Stimulated activated CD4-positive, alpha-beta T cell treated with anti-CD3 and anti-CD28 coated beads, Interleukin-12 subunit alpha, Interleukin-12 subunit beta, amount 100 ng/mL, for 4 hours (primary cell): ENCODE measurements at places on chromosomes 6 and 20.
A peak's percentile ranks its signal among the peaks of the same experiment; 100 is the strongest.

DNA sequence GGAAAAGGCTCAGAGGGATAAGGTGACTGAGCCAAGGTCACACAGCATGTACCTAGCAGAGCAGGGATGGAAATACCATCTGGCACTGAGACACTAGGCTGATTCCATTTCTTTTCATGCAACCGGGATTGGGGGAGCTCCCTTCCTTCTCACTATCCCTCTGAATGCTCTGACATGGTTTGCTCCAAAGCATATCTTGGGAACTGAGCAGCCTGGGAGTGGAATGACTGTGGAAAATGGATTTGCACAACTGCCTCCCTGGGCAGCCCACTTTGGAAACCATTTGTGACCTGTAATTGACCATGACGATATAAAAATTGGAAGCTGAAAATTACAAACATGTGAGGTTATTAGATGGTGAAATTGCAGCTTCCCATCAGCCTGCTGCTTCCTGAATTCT lies 309.0 kb upstream of the CHD6 start:
- DNase-seq: no peak

- DNase-seq: no peak
These were observed 78.0 kb downstream of the MDGA1 start for GRCh38 chr6:37619641-37620040.

DNA sequence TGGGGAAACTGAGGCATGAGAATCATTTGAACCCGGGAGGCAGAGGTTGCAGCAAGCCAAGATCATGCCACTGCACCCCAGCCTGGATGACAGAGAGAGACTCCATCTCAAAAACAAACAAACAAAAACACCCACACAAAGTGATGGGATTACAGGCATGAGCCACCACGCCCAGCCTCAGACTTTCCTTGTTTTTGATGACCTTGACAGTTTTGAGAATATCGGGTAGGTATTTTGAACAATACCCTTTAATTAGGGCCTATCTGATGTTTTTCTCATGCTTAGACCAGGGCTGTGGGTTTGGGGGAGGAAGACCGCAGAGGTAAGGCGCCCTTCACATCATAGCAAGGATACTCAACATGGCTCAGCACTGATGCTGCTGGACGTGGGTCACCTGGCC lies 63.4 kb downstream of the ADNP start:
- no peak for DNase-seq

DNA sequence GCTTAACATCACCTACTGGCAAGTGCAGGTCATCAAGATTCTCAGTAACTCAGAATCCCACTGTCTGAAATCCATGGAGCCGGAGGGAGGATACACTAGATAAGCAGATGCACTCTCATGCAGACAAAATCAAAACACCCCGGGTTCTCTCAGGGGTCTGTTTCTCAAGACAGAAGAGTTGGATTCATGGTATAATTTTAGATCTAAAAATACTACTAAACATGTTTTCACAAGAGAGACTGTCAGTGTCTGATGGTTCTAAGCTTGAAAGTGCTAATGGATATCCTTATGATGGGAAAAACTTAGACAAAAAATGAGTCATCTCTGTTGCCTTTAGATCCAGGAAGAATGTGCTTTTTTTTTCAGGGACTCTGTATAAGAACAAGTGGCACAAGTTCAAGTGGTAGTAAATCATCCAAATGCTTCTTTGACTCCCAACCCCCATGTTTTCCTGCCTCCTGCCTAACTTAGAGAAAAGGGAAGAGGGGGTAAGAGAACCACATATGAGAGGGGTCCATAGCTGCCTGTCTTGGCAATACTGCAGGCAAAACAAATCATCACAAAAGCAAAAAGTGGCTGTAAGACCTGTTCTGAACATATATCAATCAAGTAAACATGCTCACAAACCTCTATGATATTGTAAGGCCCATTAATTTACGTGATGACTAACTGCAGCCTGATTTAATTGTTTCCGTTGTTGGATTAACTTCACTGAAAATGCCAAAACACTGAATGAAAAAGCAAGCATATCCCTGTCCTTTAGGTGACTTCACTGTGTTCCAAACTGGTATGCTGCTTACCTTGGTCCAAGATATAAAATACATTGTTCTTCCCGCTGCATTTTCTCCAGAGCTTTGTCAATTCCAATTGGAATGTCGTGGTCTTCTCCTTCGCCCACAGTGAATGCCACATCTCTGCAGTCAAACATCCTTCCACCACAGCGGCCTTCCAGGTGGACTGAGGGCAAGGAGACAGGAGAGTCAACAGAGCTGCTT lies 84.0 kb upstream of the TULP1 start:
- no peak for DNase-seq

- DNase-seq: no peak
These were observed 74.9 kb upstream of the RIN2 start for GRCh38 chr20:19683188-19683587.

GRCh38 chr6:75503291-75503690 lies 9.7 kb upstream of the FILIP1 start:
- no peak for DNase-seq

GRCh38 chr6:27019651-27020552 lies 227.6 kb upstream of the PRSS16 start:
- DNase-seq: peak; percentile 52

DNA sequence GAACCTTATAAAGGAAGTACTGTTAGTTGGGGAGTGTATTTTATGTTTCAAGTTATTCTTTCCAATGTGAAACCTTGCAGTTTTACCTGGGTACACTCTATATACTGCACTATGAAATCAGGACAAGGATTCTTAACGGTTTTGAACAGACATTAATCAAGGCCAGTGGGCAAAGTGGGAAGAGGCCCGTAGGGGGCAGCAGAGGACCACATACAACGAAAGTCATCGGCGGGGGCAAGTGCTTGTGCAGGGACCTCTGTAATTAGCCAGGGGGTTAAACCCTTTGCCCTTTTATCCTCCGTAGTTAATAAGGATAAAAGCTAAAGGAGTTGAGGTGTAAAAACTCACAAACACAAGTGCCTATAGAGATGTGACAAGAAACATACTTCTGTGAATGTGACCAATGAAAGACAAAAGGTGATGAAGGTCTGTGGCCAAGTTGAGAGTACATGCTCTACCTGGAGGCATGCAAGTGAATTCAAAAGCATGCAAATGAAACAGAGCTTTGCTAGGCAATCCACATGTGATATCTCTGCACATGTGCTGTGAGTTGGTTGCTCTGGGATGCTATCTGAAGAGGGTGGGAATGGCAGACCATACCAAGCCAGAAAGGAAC lies 392.7 kb upstream of the MAN1A1 start:
- DNase-seq: peak; percentile 45

- DNase-seq: no peak
These were observed 379.6 kb downstream of the FOXA2 start for GRCh38 chr20:22204801-22205200.

GRCh38 chr6:145276756-145277155 lies 458.6 kb downstream of the EPM2A start:
- DNase-seq: no peak

DNA sequence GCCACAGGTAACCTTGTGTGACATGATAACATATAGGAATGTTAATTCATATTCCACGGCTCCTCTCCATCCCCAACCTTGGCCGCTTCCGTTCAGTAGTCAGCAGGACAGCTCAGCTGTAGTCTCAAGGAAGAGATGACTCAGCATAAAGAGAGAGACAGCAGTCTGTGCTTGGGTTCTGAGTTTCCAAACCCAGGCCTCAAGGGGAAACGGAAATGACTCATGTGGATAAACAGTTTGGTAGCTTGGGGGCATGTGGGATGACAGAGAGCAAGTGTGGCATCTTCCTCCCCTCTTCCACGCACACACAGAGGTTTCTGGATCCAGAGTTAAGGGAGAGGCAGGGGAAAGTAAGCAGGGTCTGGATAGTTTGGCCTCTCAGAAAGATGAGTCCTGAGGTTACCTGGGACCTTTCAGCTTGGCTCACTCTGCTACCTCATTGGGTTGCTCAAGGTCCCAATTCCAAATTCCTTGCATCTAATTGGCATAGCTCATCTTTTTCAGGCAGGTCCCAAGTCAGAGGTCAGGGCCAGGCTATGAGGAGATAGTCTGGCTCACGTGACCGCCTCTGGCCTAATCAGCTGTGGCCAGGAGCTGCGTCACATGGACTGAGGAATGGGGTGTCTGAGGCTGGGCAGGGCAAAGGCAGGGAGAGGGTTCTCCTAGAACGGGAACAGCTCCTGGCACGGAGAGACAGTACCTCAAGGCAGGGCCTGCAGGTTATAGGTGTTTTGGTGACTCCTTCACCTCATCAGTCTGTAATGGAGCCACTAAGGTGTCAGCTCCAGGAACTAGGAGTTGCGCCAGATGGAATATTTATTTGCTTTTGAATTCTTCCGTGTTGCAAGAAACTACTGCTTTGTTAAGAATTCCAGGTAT lies 36.5 kb upstream of the MLN start:
- DNase-seq: no peak

DNA sequence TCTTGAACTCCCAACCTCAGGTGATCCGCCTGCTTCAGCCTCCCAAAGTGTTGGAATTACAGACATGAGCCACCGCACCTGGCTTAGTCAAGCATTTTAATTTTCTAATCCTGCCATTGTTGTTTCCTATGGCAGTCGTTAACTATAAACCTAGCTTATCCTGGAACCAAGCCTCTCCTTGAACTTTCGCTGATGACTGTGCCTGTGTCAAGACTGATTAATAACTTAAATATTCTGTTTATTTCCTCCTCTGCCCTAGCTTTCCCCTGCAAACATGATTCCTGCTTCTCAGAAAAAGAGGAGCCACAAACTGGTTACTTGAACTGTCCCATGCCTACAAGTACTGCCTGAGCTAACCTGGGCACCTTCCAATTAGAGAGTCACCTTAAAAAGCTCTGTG lies 1.5 kb downstream of the VNN1 start:
- DNase-seq: no peak

DNA sequence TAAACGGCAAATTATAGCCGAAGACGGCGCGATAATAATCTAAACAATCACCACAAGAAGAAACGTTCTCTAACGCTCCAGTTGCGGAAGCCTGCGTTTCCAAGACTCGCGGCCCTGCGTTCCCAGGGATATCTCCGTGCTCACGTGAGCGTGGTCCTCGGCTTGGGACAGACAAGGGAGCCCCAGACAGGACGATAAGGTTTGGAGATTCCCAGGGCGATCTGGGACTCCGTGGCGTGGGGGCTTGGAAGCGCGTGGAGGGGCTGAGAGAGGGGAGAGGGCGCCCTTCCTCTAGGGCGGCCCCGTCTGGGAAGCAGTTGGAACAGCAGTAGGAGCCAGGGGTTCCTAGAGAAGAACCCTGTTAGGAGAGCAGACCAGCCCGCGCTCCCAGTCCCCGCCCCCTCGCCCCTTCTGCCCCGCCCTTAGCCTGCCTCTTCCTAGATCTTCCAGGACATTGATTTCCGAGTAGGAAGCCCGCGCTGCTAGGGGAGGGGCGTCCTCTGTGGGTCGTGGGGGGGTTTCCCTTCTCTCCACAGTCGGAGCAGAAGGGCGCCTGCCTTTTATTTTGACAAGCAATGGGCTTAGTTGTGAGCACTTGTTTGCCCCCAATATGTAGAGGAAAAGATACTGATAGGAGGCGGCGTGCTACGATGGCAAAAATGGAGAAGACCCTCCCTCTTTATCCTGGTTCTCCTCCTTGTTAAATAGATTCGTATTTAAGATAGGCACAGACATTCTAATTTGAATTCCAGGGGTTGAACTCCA lies 10.6 kb downstream of the NRN1 start:
- no peak for DNase-seq

DNA sequence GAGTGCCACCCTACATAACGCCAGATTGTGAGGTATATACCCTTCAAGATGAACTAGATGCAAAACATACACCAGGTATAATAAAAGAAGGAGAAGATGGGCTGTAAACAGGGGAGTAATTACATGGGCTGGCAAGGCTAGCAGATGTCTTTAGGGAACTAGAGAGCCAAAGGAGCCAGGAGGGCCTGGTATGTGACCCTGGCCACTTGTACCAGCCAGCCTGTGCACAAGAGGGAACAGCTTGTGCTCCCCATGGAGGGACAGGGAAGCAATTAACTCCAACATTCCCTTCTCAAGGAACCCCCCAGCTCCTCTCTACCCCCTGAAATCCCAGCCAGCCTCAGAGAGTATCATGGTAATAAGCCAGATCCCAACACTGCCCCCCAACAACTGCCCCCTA lies 139.9 kb downstream of the HIVEP2 start:
- no peak for DNase-seq

DNA sequence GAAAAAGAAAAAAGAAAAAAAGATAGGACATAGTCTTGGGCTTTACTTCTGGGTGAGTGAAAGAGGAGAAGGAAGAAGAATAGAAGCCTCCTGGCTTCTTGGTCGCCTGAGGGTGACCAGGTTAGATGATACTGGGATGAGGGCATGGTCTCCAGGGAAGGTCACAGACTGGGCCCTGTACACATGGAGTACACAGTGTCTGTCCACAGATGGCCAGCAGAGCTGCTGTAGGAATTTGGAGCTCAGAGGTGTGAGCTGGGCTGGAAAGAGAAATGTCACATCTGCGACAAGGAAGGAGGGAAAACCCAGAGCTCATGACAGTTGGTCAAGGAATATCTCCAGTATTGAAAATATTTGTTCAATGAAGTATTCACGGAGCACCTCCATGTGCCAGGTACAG lies 56.1 kb downstream of the DLGAP4 start:
- no peak for DNase-seq

DNA sequence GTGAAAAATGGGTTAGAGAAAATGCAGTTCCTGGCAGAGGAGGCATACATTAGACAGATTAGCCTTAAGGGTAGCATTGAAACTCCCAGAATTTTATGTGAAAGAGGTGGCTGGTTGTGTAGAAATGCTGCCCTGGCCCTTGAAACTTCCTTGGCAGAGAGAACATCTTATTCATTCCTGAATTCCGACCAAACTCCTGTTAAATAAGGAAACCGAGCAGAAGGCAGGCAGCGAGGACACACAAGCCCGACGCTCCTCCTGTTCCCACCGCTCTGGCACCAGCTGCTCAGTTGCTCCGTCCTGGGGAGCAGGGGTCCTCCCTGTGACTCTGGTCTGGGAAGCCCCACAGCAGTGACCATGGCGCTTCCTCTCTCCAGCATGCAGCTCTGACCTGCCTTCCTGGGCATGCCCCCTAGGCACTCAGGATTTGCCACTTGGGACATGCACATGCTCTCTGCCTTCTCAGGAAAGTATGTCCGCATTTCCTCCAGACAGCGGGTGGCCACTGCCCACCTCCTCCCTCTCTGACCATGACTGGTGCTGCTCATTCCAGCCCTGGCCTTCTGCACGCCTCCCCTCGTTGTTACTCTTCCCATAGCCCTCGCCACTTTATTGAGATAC lies 35.2 kb upstream of the CLDN20 start:
- DNase-seq: no peak

DNA sequence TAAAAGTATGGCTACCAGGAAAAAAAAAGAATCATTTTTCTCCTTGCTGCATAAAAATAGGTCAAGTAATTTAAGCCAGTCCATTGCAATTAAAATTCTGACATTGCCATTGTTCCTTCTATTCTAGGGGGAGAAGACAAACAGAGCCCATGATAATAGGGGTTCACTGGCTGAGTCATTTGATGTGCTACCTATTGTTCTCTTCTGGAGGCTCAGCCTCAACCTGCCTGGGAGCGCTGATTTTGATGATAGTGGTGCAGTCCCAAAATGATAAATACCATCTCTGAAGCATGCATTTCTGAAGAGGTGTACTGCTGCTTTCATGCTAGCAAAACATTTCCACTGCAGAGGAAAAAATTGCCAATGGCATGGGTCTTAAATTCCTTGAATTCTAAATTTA lies 5.8 kb downstream of the CITED2 start:
- no peak for DNase-seq

GRCh38 chr6:109239651-109240321 lies 142.5 kb downstream of the CD164 start:
- DNase-seq: no peak
